ENCODE measurements at places on chromosomes 11 and 22.

DNA sequence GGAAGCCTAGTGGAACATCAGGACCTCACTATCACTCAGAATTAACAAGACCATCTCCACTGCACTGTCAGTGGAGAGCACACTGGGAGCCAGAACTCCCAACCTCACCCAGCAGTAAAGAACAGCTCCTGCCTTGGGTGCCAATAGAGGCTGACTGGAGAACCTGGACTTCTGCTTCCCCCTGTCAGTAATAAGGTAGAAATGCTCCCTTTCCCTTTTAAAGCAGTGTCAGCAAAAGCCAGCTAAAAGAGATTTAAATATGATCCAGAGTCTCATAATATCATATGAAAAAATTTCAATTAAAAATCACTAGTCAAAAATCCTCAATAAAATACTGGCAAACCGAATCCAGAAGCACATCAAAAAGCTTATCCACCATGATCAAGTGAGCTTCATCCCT is 82.8 kb downstream of the SPATA19 start:
- DNase-seq: no peak

DNA sequence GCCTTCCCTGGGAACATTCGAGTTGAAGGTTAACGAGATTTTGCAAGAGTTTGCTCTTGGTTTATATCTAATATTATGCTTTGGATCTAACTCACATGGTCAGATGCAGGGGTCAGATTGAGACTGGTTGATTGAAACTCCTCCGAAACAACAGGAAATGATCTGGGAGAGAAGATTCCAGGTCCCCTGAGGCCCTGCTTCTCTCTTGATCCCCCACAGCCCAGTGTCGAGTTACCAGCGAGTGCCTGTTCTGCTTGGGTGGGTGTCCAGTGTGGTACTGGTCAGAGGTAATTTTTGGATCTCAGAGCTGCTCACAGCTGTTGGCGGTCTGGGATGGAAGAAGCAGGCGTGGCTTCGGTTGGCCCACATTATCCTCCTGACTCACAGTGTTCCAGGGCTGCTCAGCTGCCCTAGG is 9.2 kb downstream of the FBLN1 start:
- DNase-seq: no peak

DNA sequence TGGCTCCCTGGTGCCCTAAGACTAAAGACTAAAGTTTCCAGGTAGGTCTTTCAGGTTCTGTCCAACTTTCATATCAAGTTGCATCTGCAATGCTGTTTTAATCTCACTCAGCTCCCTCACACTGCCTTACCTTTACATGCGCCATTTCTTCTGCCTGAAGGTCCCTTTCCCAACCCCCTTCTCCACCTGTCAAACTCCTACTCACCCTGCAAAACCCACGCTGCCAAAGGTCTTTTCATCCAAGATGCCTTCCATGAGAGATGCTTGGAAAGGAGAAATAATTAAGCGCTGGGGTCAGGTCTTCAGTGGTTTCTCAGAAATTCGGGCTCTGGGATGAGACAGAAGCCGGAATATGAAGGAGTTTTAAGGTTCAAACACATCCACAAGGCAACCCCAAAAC is 95.1 kb downstream of the MN1 start:
- DNase-seq: no peak

- DNase-seq: no peak
These were observed 24.8 kb upstream of the MTCH2 start for GRCh38 chr11:47667135-47667534.

DNA sequence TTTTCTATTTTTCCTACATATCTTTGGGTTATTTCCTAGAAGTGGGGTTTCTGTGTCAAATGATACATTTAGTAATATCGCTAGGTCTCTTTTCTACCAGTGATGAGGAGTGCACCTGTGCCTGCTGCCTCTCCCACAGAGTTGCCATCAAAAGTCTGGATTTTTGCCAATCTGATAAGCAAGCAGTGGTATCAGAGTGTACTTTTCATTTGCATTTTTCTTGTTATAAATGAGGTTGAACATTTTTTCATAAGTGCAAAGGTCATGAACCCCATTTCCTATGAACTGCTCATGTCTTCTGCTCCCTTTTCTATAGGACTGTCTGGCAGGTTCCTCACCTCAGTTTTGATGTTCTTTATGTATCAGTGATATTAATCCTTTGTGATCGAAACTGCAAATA is 1.7 kb downstream of the TRPM5 start:
- DNase-seq: no peak
